ENCODE measurements at places on chromosomes 11 and 22.

DNA sequence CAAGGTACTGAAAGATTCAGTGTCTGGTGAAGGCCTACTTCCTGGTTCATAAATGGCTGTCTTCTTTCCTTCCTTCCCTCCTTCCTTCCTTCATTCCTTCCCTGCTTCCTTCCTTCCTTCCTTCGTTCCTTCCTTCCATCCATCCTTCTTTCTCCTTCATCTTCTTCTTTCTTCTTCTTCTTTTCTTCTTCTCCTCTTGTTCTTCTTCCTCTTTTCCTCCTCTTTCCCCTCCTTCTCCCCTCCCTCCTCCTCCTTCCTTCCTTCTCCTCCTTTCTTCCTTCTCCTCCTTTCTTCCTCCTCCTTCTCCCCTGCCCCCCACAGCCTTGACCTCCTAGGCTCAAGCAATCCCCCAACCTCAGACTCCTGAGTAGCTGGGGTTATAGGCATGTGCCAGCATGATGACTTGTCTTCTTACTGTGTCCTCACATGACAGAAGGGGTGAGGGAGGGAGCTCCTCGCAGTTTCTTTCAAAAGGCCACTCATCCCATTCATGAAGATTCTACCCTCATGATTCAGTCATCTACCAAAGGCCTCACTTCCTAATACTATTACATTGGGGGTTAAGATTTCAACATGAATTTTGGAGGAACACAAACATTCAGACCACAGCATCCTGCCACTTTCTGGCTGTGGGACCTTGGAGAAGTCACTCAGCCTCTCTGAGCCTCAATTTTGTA lies 22.6 kb upstream of the CCDC134 start:
- no peak for DNase-seq

DNA sequence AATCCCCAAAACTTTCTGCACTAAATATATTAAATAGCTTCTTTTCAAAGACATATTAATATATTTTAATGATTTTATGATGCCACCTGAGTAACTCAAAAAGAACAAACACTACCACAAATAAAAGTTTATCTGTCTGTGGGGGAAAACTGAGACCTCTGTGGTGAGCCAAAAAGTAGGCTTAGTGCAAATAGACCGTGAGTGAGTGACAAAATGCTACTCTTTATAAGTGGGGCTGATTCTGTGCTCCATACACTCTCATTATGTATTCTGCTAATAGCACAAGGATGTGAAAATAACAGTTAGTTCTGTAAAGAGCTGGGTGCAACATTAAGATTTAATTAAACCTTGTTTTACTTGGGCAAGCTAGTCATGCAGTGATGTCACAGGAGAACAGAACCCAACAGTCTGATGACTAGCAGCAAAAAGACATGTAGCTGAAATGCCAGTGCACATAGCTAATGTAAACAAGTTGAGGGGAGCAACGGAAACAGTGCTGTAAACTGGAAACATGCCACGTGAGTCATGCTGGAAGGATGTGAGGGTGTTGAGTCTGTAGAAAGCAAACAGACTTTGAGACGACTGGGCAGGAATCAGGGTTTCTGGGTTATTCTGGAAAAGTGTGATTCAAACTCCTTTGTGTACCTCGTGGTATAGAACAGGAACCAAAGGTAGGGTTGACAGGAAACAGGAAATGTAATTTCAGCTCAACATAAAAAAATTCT lies 1130.4 kb downstream of the LRRC4C start:
- no peak for DNase-seq

- no peak for DNase-seq
These were observed 52.5 kb upstream of the PRSS23 start for GRCh38 chr11:86747801-86748200.

- DNase-seq, result no peak
These were observed 56.7 kb downstream of the APIP start for GRCh38 chr11:34859496-34859895.

- DNase-seq, result no peak
These were observed 200.3 kb upstream of the B3GAT1 start for GRCh38 chr11:134612140-134613030.

DNA sequence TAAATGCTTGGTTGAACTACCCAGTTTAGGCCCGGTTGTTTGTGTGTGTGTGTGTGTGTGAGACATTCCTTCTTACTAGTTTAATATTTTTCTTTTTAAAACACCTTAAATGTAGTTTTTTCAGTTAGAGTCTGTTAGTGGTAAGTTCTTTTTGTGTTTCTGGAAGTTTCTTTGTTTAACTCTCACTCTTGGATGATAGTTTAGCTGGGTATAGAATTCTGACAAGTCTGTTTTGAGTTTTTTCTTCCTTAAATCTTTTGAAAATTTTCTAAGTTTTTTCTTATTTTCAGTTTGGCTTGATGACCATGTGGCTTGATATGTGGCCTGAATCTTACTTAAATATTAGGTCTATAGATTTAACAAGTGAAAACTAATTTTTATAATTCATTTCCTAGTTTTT lies 60.1 kb downstream of the PDE3B start:
- no peak for DNase-seq

GRCh38 chr11:69520186-69520916 lies 38.9 kb downstream of the LINC01488 start:
- DNase-seq, result no peak

DNA sequence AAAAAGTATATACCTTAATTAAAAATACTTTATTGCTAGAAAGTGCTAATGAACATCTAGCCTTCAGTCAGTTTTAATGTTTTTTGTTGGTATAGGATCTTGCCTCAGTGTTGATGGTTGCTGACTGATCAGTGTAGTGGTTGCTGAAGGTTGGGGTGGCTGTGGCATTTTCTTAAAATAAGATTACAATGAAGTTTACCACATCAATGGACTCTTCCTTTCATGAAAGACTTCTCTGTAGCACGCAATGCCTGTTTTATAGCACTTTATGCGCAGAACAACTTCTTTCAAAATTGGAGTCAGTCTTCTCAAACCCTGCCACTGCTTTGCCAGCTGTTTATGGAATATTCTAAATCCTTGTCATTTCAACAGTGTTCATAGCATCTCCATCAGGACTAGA lies 50.6 kb downstream of the LDLRAD3 start:
- DNase-seq, result no peak

DNA sequence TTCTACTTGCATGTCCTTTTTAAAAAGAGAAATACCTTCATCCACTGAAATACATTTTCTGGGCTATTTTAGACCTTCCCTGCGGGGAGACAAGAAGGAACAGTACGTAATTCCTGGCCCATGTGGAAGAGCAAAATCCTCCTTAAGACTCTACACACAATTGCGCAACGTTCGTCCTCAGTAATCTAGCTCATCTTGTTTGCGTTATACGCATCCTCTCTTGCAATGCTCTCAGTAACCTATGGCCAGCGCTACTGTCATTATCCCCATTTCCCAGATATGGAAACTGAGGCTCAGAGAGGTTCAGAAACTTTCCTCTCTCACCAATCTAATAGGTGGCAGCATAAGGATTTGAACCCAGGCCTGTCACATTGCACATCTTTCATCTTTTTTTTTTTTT lies 54.6 kb downstream of the RPUSD4 start:
- DNase-seq, result no peak
